ENCODE measurements at places on chromosomes 1 and 21.

DNA sequence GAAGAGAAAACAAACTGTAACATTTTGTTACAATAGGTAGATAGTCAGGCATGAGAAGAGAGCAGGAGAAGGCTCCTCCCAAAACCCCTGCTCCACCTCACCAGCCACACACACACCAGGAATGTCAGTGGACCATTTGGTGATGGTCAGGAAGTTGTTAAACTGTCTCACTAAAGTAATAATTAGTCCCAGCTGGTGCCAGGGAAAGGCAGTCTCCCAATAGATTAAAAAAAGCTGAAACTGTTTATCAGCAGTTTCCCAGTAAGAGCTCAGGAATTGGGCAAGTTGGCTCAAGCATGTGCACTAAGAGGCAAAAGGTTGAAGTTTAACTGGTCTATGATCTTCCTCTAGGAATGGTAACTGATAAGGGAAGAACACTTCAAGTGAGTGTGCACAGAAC is 249.6 kb downstream of the COL11A1 start:
- DNase-seq = no peak

- DNase-seq = no peak
These were observed 275.5 kb upstream of the FMN2 start for GRCh38 chr1:239816081-239816782.

- no peak for DNase-seq
These were observed 162.5 kb downstream of the APP start for GRCh38 chr21:26007951-26008498.

DNA sequence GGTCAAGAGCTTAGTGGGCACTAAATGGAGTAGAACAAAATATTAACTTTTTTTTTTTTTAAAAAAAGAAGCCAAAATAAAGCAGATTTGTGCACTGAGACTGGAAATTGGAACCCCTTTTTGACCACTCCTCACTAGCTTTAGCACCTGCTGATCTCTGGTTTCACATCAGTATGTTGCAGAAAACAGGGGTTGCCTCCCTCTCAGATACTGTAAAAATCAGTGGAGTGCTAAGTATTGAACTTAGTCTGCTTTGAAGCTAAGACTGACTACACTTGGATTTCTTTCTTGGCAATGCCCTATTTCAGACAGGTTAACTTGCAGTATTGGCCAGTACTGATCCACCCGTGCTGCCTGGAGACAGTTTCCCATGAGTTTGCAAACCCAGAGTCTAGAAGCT is 2.7 kb upstream of the KIAA0040 start:
- DNase-seq = no peak

- no peak for DNase-seq
These were observed 79.3 kb upstream of the TLR5 start for GRCh38 chr1:223222377-223222776.

- DNase-seq = no peak
These were observed 187.0 kb downstream of the KCTD3 start for GRCh38 chr1:215754112-215754511.

DNA sequence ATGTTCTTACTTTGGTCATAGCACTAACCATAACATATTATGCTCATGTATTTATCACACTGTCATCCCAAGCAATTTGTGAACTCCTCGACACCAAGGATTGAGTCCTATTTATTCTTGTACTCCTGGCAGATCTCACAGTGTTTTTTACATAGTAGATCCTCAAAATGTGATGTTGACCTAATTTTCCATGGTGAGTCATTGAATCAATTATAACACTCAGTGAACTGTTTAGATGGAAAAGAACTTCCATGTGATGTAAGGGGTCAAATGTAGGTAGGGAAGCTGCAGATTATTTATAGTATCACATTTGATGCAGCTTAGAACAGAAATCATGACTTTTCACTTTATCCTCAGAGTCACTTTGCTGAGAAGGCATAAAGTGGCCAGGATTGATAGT is 281.9 kb upstream of the ADAMTS5 start:
- DNase-seq = no peak

- no peak for DNase-seq
These were observed 25.1 kb downstream of the SPSB1 start for GRCh38 chr1:9317591-9318417.

DNA sequence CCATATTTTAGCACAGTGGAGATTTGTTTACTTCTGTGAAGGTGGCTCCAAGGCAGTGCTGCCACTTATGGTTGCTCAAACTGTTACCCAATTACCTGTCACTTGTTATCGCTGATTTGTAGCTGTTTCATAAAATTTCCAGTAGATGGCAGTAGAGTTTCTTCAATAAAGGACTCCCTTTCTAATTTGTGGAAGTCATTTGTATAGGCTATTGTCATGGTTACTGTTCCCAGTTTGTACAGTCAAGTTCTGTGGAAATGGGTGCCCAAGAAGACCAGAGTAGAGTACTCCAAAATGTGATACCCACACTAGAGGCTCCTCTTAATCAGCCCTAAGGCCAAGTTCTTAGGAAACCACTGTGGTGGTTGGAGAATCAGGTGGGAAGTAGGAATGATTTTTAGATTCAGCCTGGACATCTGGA is 186.1 kb downstream of the CLEC20A start:
- peak; percentile 30 for DNase-seq

DNA sequence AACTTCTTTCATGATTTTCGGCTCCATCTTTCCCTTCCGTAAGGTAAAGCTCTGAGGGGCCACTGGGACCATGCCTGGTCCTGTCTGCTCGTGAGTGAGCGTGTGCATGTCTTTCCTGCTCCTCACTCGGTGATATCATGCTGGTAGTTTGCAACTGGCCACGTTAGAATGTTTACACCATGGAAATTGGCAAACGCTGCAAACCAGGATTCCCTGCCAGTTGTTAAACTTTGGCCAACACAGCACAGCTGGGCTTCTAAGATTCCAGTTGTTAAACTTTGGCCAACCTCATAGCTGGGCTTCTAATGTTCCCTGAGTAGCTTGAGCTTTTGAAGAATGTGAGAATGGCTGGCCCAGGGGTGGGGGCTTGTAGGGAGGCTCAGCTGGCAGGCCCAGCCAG is 68.0 kb upstream of the ACTL8 start:
- no peak for DNase-seq

- DNase-seq = peak; percentile 43
These were observed 135.9 kb downstream of the TM2D1 start for GRCh38 chr1:61588736-61589672.

DNA sequence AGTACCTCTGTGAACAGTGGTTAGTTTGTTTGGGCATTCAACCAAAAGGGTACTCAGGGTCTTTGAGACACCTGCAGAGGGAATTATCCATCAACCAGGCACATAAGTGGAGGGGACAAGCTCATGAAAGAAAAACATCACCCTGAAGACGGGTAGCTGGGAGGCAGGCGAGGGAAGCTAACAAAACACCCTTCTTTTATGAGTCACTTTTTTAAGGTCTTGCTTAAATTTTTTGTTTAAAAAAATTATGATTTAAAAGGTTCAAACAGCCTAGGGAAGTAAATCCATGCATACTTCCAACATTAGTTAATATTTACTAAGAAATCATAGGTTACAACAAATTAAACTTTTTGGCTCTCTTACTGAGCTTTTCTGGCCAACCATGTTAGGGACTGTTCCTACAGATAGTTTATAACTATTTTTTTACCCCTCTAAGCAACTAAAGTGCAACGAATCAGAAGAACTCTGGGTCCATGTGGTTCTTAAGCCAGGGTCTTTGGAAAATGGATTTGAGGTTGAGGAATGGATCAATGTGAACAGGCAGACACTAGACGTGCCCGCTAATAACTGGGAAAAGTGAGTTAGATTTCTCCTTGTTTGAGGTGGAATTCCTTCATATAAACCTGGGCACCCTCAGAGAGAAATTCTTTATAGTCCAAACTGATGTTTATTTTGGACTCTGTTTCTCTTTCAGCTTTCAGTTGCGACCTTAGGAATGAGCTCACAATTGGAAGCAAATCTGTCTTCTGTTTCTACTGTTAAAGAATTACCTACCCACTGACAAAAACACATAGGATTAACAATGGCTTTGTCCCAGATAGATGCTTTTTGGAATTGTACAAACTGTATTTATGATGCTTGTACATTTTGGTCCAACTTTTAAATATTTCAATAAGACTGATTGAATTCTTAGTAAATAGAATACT is 123.0 kb downstream of the LYPLAL1 start:
- DNase-seq = no peak

DNA sequence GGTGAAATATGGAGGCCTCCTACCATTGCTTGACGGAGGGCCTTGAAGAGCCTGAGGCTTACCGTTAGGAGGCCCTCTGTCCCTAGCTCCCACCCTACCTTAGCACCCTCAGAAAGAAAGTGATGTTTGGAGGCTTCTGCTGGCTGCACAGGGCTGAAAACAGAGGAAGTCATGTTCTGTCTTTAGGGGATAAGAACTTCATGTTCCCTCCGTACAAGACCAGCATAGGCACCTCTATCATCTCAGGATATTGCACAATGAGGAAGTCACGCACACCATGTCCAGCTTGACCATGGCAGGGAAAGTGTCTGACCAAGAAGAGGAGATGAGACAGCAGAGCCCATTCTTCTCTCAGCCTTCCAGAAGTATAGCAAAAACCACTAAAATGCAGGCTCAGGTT is 13.8 kb downstream of the ADORA3 start:
- DNase-seq = no peak

DNA sequence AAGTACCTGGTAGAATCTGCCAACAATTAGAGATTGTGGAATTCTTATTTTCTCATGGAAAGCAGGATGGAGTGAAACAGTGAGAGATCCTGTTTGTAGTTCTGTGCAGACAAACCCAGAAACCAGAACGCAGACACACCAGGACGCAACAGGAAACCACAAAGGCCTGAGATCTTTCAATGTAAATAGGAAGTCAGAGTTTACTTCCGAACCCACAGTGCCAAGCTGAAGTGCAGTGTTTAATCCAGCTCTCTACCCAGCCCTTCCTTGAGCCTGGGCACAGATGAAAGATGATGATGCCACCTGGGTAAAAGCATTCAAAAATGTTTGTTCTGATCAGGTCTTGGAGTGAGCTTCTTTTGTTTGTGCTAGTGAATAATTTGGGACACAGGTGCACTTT is 244.2 kb upstream of the HOOK1 start:
- DNase-seq = peak; percentile 26

DNA sequence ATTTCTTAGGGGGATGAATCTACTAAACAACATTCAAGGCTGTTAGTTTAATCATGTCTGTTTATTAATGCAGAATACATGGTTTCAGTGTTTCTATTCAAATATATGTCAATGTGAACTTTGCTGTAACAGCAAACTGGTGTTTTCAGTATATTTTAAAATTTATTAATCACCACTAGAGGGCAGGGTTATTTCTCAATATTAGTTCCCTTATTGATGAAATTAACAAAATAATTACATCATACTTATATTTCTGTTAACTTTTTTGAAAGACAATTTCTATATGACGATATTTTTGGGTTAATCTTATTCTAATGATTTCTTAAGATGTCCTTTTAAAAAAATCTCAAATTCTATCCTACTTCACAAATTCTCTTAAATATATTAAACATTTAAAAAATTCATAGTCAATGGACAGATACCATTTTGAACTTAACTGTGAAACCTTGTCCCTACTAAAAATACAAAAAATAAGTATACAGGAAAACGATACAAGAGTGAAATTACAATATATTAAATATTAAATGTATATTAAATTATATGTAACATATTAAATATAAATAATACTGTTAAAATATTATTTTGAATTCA is 1034.1 kb upstream of the PRMT6 start:
- no peak for DNase-seq

- no peak for DNase-seq
These were observed 47.8 kb downstream of the SELENOF start for GRCh38 chr1:86865973-86866637.

DNA sequence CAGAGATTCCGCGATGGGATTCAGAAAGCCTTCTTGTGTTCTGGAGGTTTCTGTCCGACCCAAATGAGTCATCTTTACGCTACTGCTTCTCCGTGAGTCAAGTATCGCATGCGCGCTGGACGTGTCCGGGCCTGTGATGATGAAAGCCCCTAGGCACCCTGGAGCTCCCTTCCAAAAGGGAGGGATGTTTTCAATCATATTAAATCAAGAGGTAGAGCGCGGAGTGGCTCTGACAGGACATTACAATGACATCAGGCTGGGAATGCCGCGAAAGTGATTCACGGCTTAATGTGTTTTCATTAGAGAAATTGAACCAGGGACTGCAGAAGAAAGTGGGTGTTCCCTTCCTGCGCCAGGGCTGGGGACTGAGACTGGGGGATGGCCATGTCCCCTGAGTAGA is 48.5 kb downstream of the AJAP1 start:
- DNase-seq = no peak

DNA sequence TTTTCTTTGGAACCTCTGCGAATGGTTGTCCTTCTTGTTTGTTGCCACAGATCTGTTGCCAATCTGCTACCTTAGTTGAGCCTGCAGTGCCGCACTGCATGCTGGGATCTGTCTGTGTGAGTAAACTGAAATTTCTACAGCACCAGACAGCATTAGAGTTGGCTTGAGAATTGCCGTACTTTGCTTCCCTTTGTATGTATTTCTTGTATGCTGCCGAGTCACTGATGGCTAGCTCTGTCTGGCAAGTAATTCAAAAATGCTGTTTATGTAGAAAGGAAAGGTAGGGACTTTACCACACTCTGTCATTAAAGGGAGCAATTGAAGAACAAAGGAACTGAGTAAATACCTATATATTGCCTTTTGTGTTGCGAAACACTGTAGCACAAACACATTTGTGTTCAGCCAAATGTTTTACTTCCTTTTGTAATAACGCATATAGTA is 857.4 kb downstream of the USP25 start:
- no peak for DNase-seq

- no peak for DNase-seq
These were observed 226.6 kb upstream of the KAZN start for GRCh38 chr1:14371771-14372497.

DNA sequence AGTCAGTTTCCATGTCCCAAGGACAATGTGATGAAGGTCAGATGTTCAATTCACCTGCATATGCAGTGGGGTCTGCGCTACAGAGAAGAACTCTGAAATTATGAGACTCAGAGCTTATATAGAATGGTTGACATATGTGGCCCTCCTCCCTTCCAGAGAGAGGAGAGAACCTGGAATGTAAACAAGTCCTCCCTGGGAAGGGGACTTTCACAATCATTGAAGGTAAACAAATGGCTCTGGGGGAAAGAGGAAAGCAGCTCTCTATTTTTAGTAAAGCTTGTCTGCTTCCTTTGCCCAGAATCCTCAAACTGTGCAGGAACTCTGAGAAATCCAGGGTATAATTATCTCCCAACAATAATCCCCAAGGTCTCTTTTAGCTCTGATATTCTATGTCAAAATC is 9.8 kb downstream of the OVGP1 start:
- no peak for DNase-seq

DNA sequence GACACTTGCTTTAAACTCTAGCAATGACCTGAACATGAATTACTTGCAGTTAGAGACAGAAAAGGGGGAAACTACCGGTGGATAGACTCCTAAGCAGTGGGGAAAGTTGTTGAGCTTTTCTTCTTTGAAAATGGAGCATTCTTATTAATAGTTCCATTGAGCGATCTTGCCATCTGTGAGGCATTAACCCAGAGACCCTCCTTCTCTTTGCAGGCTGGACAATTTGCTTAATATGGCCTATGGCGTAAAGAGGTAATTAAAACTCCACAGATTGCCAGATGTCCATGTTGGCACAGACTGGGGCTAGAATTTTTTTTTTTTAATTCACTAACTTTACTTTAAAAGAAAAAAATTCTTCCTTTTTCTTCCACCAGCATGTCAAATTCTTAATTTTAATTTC is 88.5 kb downstream of the ELAVL4 start:
- no peak for DNase-seq

- DNase-seq = no peak
These were observed 102.0 kb downstream of the PAX7 start for GRCh38 chr1:18732686-18733085.

All from CD4-positive, alpha-beta T cell treated with Interleukin-2 at 100 ng/mL for 4 hours (primary cell).